Liver (tissue), 10 donors: ENCODE measurements at places on chromosomes 12 and 14.

DNA sequence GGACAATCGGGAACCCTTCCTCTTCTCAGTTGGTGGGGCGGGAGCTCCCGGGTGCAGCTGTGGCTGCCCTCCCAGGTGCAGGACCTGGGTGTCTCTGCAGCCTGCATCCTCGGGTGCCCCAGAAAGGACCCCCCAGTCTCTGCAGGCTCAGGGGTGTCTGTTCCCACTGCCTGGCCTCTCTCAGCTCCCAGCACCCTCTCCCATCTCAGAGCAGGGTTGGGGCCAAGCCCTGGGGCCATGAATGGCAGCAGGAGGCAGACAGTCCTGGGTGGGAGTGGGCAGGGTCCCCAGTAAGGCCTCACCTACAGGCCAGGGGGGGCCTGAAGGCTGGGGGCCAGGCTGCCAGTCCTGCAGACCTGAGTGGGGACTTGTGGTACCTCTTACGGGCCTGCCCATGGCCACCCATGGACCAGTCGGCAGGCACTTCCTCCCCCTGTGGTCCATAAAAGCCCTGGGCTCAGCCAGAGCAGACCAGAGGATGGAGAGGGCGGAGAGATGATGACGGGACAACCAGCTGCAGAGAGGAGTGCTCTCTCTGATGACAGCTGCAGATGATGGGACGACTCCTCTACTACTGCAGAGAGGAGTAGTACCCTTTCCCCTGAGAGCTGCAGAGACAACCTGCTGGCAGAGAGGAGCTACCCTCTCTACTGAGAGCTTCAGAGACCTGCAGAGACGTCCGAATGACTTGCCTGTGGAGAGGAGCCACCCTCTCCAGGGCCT lies 26.6 kb downstream of the TCHP start:
- DNase-seq, result no peak

GRCh38 chr12:48184549-48184922 lies 1.1 kb downstream of the CCDC184 start:
- no peak for DNase-seq

DNA sequence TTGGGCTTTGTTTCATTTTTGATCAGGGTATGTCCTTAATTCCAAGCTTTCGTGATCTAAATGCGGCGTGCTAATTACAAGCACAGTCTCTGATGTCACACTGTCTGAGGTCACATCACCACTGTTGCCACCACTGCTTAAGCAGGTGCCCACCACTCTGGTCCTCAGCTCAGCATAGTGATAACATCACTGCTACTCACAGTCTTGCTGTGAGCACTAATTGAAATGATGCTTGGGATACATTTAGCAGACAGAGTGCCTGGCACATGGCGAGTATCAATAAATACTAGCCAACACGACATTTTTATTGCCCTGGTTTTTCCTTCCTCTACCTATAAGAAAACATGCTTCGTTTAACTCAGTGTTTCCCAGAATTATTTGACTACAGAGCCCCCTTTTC lies 7.9 kb downstream of the RILPL2 start:
- DNase-seq, result no peak

GRCh38 chr12:5546616-5547015 lies 114.7 kb downstream of the NTF3 start:
- no peak for DNase-seq

DNA sequence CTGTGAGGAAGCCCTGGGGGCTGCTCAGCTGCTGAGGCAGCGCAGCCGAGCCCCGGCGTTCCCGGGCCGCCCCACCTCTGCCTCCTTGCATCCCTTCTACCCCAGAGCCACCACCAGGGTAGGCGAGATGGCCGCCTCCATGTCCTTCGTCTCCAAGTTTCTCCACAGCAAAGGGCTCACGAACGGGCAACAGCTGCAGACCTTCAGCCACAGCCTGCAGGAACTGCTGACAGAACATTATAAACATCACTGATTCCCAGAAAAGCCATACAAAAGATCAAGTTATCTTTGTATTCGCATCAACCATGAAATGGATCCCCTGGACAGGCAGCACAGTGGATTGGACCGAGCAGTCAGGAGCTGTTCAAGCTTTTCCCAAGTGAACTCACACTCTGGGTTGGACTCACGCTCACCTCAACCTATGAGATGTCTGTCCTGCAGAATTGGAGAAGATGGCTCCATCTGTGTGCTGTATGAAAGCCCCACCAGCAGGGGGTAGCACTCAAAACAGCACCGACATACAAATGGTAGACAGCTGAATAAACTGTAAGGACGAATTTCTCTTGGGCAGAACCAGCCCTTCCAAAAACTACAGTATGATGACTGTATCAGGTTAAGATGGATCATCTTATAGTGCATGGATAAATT lies 19.4 kb upstream of the A2M start:
- no peak for DNase-seq
